ENCODE measurements at places on chromosomes 7 and 10.

DNA sequence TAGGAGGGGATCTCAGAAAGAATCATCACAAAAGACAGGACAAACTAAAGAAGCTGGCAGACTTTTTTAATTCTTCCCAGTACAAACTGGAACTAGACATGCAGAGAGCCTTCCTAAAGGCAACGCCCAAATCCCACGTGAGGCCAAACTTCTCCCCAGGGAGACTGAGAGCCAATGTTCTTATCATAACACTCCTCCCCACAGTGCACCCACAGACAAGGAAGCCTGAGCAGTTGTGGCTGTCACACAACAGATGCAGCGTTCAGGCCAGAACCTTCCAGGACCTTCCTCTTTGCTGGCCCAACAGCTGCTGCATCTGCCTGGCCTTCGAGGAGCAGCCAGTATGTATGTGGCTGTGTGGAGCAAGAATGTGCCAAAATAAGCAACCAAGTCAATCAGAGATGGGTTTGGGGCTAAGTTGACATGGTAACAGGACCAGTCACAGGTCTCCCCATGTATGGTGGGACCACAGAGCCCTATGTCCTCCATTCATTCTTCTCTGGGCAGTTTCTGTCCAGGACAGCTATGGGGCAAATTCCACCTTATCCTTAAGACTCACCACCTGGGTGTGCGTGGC is 34.9 kb downstream of the SRPK2 start:
- no peak for DNase-seq

DNA sequence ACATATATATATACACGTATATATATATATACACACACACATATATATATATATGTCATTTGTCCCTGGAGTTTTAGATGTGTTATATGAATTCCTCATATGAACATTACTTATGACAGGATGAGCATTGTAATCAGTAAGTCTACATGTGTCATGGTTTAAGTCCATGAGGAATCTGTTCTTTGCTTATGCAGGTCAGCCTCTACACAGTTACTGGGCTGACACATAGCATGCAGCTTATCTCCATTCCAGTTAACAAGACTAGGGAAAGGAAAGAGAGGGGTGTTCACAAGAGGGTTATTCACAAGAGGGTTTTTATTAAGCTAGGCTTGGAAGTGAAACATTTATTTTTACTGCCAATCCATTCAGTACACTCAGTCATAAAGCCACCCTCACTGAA is 226.7 kb downstream of the SNX13 start:
- DNase-seq: no peak

GRCh38 chr10:128729910-128730420 is 603.7 kb upstream of the MKI67 start:
- no peak for DNase-seq

DNA sequence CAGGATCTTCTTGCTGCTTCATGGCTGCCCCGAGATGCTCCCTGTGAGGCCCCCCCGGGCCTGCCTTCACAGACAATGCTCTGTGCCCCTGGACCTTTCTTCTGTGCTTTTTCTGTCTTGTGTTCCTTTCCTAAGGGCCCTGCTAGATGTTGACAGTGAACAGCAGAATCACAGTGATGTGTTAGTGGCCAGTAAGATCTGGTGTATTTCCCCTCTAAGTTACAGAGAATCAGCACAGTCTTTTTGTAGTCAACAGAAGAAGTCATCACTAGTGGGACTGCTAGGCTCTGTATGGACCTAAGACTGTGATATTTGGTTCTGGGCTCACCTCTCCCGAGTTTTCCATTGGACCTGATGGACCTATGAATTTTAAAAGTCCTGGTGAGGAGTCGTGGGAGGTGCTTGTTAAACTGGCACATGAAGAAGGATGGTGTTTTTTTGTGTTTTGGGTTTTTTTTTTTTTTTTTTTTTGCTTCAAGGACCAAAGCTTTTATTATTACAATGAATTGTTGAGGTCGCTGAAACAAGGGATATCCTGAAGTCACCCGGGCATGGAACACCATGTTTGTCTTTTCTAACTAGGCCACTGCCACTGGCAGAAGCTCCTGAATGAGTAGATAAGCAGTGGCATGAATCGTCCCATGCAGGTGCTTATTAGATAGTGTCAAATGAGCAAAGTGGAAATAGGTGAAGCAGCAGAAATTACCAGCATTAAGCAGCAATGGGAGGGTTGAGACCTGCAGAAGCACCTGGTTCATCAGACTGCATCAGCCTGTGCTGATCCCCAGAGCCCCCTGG is 194.8 kb downstream of the CELF2 start:
- DNase-seq: no peak

GRCh38 chr10:21757185-21757901 is 223.3 kb downstream of the MLLT10 start:
- DNase-seq: no peak

DNA sequence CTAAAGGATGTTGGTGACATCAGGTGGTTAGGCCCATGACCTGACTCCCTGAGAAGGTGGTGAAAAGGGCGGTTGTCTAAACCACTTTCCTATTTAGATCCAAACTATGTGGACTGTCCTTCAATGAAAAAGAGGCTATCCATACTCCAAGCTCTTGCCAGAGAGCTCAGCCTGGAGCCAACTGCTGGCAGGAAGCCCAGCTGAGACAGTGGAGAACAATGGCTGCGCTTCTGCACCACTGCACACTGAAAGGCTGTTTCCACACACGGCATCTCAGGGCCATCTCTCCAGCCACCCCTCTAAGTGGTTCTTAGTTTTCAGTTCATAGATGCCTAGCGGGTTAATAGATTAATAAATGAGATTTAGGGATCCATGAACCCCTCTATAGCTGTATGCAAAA is 488.8 kb upstream of the ZMIZ1 start:
- no peak for DNase-seq

DNA sequence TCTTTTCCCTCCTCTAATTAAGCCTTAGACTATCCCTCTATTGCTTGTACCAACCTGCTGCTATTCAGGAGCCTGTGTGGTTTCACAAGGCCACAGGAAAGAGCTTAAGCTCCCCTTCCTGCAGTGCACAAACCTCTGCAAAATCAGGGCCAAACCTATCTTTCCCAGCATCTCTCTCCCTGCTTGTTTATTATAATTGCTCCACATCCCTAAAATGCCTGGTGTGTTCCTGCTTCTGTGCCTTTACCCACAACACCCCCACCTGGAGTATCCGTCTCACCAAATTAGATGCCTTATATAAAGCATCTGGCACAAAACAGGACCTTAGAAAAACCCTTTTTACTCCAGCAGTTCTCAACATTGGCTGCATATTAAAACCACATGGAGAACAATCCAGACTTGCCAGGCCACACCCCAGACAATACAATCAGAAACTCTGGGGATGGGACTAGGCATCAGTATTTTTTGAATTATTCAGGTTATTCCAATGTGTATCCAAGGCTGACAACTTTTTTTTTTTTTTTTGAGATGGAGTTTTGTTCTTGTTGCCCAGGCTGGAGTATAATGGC is 16.7 kb downstream of the SEC31B start:
- no peak for DNase-seq

DNA sequence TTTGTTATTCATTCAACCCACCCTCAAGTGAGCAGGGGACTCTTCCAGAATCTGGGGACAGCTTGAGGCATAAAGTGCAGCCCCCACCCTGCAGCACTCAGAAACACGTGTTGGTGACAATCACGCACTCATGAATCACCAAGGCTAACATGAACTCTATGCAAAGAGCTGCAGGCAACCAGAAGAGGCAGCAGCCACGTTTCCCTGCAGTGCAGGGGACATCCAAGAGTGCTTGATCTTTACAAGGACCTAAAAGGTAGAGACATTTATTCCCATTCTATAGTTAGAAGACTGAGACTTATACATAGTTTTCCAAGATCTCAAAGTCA is 135.2 kb upstream of the GDF10 start:
- DNase-seq: no peak

GRCh38 chr7:6167587-6168476 is 104.6 kb downstream of the CYTH3 start:
- no peak for DNase-seq
